Pons (tissue), 1 donor: ENCODE measurements at places on chromosomes 1 and 21.
A peak's percentile ranks its signal among the peaks of the same experiment; 100 is the strongest.

GRCh38 chr1:5836776-5837440 is 155.3 kb downstream of the NPHP4 start:
- no peak for DNase-seq

DNA sequence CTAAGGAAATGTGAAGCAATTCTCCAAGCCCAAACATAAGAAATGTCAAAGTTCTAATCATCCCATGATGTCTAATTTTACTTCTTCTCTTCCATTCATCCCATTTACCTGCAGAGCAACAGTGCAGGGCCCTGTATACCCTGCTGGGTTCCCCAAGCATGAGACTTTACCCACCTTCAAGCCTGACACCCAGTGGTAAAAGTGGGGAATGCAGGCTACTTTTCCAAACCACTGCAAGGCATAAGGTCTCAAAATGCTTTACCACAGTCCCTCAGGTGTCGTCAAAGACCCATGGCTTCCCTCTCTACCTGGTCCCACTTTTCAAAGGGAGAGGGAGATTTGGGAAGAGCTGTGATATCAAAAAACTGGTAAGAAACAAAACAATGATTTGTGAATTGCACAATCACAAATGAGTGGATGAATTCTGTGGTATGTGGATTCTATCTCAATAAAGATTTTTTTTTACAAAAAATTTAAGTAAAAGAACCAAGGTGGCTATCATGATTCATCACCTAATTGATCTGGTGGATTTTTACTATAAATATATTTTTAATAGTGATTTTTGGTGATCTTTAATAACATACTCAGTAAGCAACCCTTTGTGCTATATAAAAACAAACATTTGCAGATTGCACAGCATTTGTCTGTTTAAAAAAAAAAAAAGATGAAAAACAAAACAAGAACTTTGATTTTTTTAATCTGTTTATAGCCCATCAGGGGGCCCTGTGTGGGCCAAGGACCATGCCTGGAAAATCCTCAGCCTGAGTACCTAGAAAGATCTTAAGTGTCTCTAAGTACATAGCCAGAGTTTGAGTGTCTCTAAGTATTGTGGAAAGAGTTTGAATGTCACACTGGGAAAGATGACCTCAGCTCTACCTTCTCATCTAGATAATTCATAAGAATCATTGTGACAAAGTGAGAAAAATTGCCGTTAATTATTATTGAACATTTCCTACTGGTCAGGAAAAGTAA is 73.1 kb upstream of the GJB5 start:
- peak; percentile 34 for DNase-seq

GRCh38 chr1:47835409-47835808 is 161.8 kb downstream of the TRABD2B start:
- DNase-seq, result no peak

GRCh38 chr1:18440385-18441226 is 40.1 kb upstream of the KLHDC7A start:
- DNase-seq, result no peak

GRCh38 chr1:234996245-234996757 is 132.3 kb downstream of the TOMM20 start:
- DNase-seq, result no peak

GRCh38 chr21:24272521-24272938 is 1334.8 kb downstream of the MRPL39 start:
- no peak for DNase-seq

DNA sequence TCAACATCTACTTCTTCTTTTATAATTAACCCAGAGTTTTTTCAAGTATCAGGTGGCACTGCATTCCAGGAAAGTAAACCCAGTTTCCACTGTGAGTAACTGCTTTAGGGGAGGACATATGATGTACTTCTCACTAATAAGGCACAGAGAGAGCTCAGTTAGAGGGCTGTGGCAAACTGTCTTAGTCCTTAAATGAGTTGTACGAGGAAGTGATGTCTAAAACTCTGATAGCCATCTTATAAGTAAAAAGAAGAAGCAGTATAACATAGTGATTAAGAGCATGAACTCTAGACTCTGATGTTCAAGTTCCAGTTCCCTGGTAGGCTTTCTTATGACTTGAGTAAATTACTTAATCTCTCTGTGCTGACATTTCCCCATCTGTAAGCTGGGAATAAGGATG is 58.7 kb upstream of the PTGS2 start:
- DNase-seq, result peak; percentile 7

DNA sequence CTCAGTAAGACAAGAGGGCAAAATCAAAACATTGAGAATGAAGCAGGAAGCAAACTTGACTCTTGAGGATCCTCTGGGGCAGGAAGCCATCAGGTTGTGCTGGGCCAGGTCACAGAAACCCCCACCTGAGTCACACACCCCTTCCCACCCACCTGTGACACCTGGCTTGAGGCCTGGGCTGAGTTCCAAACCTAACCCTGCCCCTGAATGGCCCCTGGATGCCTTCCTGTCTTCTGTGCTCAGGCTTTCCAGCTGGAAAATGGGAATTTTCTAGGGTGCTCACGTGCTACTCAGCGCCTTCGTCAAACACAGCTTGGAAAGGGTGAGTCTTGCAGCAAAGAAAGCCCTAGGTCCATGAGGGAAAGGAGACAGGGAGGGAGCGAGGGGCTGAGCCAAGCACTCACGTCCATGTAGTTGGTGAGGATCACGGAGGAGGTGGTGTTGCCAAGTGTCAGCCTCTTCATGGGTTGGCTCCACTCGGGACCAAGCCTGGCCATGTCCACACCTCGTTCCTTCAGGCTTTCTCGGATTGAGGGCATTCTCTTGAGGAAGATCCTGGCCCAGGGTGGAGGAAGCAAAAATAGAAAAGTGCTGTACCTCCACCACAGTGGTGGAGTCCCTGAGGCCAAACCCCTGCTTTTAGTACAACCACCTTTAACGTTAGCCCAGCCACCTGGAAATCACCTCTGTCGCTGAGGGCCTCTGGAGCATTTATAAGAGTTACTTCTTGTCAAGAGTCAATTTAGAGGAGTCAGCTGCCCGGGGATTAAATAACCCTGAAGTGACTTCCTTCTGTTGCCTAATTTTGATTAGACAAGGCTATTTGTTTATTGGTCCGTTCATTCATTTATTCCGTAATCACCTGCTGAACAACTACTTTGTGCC is 4.3 kb downstream of the REN start:
- no peak for DNase-seq

- DNase-seq, result no peak
Measured at GRCh38 chr1:47226839-47227215, 5.2 kb downstream of the TAL1 start.

GRCh38 chr21:17590430-17590829 is 22.3 kb downstream of the BTG3 start:
- no peak for DNase-seq

DNA sequence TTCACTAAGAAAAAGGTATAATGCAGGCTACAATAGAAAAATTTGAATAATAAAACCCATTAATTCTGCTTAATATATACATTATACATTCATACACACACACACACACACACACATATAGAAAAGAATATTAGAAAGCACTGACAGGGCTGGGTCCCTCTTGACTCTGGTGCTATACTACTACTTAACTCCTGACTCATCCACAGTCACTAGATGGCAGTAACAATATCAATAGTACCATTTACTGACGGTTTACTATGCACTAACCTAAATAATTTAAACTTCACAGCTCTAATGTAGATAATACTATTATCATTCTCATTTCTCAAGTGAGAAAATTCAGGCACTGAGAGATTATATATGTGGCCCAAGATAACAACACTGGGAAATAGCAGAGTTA is 87.5 kb downstream of the COP1 start:
- DNase-seq, result no peak
